ENCODE measurements at places on chromosomes 2 and 18. TPM values are rescaled to one million over a fixed set of nuclear protein-coding genes. Genes with fewer than 3 reads are reported as not detected.

DNA sequence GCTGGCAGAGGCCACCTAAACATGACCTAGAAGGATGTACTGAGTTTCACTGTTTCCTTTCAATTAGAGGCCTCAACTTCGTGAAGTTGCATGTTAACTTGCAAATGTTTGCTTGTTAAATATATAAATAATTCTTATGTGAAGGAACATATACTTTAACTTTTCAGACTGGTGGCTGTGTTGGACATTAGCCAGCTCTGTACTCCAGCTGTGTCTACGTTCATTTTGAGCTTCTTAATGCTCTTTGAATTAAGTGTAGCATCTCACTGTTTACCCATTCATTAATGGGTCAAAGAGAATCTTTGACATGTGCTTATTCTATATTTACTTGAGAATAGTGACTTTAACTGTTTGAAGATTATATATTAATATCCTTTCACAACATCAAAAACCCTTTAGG, 823.2 kb upstream of the ID2 start:
- no peak for DNase-seq

DNA sequence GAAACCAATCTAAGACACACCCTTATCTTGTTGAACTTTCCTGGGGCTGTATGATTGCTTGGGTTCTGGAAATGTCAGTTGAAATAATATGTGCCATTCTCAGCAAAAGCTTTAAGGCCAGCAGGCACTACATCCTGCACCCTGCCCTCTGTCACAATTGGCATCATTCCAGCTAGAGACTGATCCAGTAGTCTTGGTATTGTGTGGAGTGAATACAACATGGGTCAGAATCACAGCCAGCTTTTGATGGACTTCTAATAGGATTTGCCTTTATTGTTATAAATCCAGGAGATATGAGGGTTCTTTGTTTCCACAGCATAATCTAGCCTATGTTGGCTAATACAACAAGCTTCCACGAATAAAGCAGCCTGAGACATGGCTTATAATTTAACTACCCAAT, 617.0 kb upstream of the CDH2 start:
- no peak for DNase-seq

- DNase-seq: no peak
Observed at GRCh38 chr2:212361174-212361756, 177.3 kb downstream of the ERBB4 start.

GRCh38 chr2:178419123-178419522, 31.9 kb downstream of the PRKRA start:
- no peak for DNase-seq

GRCh38 chr18:370751-371608, 103.1 kb upstream of the THOC1 start:
- no peak for DNase-seq

- no peak for DNase-seq
Observed at GRCh38 chr2:9694661-9695234, 64.0 kb upstream of the YWHAQ start.

- no peak for DNase-seq
Observed at GRCh38 chr2:66233981-66234380, 200.9 kb upstream of the MEIS1 start.

- DNase-seq: no peak
Observed at GRCh38 chr2:220127876-220128275, 500.4 kb downstream of the SLC4A3 start.

- no peak for DNase-seq
Observed at GRCh38 chr2:219680958-219681693, 53.7 kb downstream of the SLC4A3 start.

GRCh38 chr2:31402388-31402787, 12.2 kb downstream of the XDH start:
- no peak for DNase-seq

- DNase-seq: no peak
Observed at GRCh38 chr2:26706616-26707473, 14.3 kb downstream of the KCNK3 start.

DNA sequence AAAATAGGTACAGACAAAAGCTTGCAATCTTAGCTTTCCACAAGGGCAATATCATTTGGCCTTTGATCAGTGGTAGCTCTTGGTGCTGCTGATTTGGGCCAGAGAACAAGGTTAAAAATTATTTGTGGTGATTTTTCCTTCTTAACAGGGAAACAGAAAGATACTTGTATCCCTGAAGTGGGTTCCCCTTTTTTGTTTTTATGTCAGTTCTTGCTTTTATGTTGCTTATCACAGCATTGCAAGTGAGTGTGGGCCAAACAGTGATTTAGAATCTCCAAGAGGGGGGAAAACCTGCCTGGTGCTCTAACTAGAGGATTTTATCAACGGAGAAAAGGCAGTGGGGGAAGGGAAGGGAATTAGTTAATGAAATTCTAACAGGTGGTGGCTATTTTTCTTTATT, 197.6 kb upstream of the SP5 start:
- no peak for DNase-seq

GRCh38 chr2:148876595-148877402, 1.8 kb downstream of the KIF5C start:
- no peak for DNase-seq

GRCh38 chr2:85447222-85447585, 28.7 kb downstream of the SH2D6 start:
- DNase-seq: no peak

GRCh38 chr2:134677856-134678756, 40.7 kb downstream of the TMEM163 start:
- DNase-seq: no peak

- DNase-seq: no peak
Observed at GRCh38 chr2:195818106-195818505, 161.1 kb downstream of the SLC39A10 start.

DNA sequence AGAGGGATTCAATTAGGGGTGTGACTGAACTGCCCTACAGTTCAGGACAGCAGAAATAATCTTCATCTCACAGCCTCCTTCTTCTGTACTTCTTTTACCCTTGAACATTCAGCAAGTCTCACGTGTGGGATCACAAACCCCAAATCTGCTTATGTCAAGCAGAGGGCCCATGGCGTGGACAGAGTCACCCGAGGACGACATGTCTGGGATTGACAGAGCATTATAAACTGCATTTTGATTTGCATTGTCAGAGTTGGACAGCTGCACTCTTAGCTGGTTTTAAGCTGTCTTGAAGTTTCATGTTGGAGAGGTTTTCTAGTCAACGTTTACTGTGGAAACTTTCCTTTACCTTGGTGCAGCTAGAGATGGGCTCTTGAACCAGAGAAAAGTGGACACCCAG, 26.4 kb downstream of the MGAT5 start:
- no peak for DNase-seq

DNA sequence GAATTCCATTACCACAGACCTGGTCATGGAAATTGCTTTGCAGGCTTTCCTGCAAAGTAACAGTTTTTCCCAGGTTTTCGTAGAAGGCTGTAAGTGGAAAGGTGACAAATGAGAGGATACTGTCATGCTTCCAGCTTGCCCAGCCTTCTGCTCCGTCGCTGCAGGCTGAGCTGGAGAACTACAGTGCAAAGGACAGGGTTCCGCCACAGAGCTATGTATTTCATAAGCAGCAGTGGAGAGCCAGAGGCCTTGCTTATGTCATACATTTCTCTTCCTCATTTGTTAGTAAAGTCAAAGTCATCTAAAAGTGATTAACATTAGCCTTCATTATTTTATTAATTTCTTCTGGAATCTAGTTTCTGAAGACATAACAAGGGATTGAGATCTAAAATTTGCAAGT, 72.9 kb upstream of the RBM44 start:
- no peak for DNase-seq

GRCh38 chr2:54310311-54310710, 54.3 kb upstream of the TSPYL6 start:
- no peak for DNase-seq

- DNase-seq: no peak
Observed at GRCh38 chr2:64402876-64403275, 51.1 kb upstream of the LGALSL start.

GRCh38 chr2:181680055-181680936, at the start of gene NEUROD1:
Gene NEUROD1, minus strand, starts transcription at chr2:181680517. Its CDS starts 1,657 bp downstream, at chr2:181678860.
- no peak for DNase-seq

GRCh38 chr2:239393388-239393940, 7.4 kb downstream of the HDAC4 start:
- DNase-seq: peak; percentile 51

GRCh38 chr2:38444247-38444646, 67.2 kb upstream of the ATL2 start:
- no peak for DNase-seq

- no peak for DNase-seq
Observed at GRCh38 chr18:63290821-63291200, 28.8 kb downstream of the BCL2 start.

GRCh38 chr2:62486439-62486765, 19.6 kb downstream of the TMEM17 start:
- DNase-seq: no peak

- no peak for DNase-seq
Observed at GRCh38 chr2:167581961-167582574, 665.3 kb downstream of the STK39 start.

The IMPACT gene
- 30.2 TPM for total RNA-seq

The CTAGE1 gene
- not detected for total RNA-seq

The DUSP19 gene
- 1.9 TPM for total RNA-seq

The EPG5 gene
- total RNA-seq: 38.7 TPM

The NIF3L1 gene
- 34.0 TPM for total RNA-seq

The CFAP221 gene
- total RNA-seq: 0.98 TPM

The TNFAIP6 gene
- 5.3 TPM for total RNA-seq

The APOB gene
- total RNA-seq: 3.2 TPM

The CARF gene
- 28.2 TPM for total RNA-seq

The TUBB8B gene
- total RNA-seq: not detected

The CPLX4 gene
- not detected for total RNA-seq

The RAPGEF4 gene
- 12.8 TPM for total RNA-seq

The ADAM23 gene
- total RNA-seq: 0.48 TPM
